ENCODE measurements at places on chromosomes 13 and 19.

GRCh38 chr19:3642987-3643673 is 16.5 kb upstream of the CACTIN start:
- peak; percentile 17 for DNase-seq

DNA sequence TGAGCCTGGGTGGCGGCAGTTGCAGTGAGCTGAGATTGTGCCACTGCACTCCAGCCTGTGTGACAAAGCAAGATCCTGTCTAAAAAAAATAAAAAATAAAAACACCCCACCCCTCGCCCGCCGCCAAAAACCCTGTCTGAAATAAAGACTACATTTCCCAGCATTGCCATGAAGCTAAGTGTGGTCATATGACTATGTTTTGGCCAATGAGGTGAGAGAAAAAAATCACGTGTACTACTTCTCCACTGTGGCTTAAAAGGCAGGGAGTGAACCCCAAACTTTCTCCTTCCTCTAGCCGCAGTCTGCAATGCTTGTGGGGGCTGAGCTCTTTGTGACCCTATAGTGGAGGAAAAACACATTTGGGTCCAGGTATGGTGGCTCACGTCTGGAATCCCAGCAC is 54.9 kb downstream of the COLGALT1 start:
- peak; percentile 32 for DNase-seq

DNA sequence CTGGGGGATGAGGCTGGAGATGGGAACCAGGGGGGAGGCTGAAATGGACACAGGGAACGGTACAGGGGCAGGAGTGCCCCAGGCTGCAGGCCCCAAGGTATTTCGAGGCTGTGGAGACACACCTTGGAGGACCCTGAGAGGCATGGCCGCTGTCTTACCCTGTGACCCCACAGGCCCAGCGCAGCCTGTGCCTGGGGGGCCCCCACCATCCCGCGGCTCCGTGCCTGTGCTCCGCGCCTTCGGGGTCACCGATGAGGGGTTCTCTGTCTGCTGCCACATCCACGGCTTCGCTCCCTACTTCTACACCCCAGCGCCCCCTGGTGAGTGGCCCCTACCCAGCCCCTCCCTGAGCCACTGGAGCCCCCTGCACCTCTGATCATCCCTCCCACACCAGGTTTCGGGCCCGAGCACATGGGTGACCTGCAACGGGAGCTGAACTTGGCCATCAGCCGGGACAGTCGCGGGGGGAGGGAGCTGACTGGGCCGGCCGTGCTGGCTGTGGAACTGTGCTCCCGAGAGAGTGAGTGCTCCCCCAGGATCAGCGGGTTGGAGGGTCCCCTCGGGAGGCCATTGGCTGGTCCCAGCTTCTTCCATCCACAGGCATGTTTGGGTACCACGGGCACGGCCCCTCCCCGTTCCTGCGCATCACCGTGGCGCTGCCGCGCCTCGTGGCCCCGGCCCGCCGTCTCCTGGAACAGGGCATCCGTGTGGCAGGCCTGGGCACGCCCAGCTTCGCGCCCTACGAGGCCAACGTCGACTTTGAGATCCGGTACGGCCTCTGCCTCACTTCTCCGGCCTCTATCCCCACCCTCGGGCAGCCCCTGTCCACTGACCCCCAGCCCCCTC is 16.9 kb upstream of the SPIB start:
- no peak for DNase-seq

GRCh38 chr13:74219566-74219965 is 85.4 kb upstream of the KLF12 start:
- DNase-seq: no peak
